ENCODE measurements at places on chromosomes 7 and 10. TPM values are rescaled to one million over a fixed set of nuclear protein-coding genes. Genes with fewer than 3 reads are reported as not detected.

GRCh38 chr7:132131196-132131595 lies 445.1 kb downstream of the PLXNA4 start:
- H3K4me3 ChIP-seq = no peak overlapping the region
- H3K36me3 ChIP-seq = peaks cover 9% of the 10 kb centered on the region
- H3K4me1 ChIP-seq = no peaks in the 10 kb centered on the region
- no peak for DNase-seq
- H3K27me3 ChIP-seq = no peaks in the 10 kb centered on the region
- no peak overlapping the region for H3K27ac ChIP-seq

DNA sequence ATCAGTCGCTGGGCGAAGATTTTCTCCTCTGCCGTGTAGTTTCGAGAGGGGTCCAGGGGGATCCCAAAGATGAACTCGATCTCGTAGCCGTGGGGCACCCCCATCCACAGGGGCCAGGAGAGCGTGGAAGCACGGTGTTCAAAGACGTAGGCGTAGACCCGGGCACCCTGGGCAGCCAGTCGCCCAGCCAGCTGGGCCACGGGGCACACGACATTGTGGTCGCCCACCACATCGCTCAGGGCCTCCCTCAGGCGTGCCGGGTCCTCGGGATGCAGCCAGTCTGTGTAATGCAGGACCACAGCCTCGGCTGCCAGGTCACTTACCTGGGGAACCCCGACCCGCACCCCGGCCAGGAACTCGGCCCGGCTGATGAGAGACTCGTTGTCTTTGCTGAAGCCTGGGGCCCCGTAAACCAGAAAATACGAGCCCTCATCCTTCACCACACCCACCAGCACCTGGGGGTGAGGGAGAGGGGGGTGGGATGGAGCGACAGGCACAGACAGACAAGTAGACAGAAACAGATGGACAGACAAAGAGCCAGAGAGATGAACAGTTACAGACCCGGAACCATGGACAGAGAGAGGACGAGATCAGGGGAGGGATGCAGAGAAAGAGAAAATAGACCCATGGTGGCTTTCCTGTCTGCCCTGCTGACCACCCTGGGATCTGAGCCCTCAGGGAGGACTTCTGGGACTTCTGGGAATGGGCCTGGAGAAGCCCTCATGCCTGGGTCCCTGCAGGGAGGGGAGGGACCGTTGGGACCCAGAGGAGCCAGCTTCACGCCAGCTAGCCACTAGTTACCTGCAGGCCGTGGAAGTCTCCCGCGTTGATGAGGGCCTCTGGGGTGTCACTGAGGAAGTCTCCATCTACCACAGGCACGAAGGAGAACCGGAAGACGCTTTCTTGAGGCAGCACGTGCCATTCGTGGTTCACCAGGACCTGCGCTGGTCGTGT lies 3.0 kb downstream of the ACHE start:
- H3K4me3 ChIP-seq = no peak overlapping the region
- no peak for DNase-seq
- H3K27ac ChIP-seq = no peak overlapping the region
- H3K36me3 ChIP-seq = peaks cover 4% of the 10 kb centered on the region

DNA sequence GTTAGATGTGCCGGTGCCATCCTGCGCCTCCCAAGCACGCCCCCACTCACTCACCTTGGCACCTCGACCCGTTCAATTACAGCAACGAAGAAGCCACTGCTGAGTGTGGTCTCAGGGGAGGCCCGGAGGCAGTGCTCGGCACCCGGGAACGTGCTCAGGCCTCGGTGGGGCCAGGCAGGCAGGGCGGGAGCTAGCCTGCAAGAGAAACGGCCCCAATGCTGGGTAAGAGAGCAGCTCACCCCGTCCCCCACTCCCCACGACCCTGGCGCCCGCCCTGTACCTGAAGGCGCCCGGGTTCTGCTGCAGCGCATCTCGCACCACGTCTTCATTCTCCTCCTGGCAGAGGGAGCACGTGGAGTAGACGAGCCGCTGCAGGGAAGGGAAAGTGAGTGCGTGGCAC lies 5.1 kb downstream of the NSUN5 start:
- no peaks in the 10 kb centered on the region for H3K27me3 ChIP-seq
- H3K27ac ChIP-seq = no peak overlapping the region
- H3K4me1 ChIP-seq = peaks cover 6% of the 10 kb centered on the region
- H3K4me3 ChIP-seq = no peak overlapping the region

- no peak for DNase-seq
- no peaks in the 10 kb centered on the region for H3K27me3 ChIP-seq
- peaks cover 11% of the 10 kb centered on the region for H3K36me3 ChIP-seq
- no peak overlapping the region for H3K4me3 ChIP-seq
Measured at GRCh38 chr10:124020981-124021815, 72.2 kb downstream of the CHST15 start.

DNA sequence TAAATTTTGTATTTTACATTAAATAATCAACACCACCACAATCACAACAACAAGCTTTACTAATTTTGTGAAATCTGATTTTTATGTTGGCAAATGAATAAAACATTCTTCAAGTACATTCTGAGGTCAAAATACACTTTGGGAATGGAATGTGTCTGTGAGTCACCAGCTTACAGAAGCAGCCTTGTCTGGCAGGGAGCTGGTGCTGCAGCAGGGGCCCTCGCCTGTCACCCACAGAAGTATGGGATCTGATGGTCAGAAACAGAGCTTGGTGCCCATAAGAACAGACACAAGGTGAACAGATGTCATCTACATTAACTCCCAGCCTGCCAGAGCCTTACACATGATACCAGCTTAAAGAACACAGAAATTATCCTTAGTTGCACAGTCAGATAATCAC lies 496.9 kb downstream of the CCSER2 start:
- DNase-seq = no peak
- H3K27me3 ChIP-seq = no peaks in the 10 kb centered on the region
- peaks cover 17% of the 10 kb centered on the region for H3K4me1 ChIP-seq
- no peak overlapping the region for H3K27ac ChIP-seq
- H3K36me3 ChIP-seq = no peaks in the 10 kb centered on the region
- H3K4me3 ChIP-seq = no peak overlapping the region

DNA sequence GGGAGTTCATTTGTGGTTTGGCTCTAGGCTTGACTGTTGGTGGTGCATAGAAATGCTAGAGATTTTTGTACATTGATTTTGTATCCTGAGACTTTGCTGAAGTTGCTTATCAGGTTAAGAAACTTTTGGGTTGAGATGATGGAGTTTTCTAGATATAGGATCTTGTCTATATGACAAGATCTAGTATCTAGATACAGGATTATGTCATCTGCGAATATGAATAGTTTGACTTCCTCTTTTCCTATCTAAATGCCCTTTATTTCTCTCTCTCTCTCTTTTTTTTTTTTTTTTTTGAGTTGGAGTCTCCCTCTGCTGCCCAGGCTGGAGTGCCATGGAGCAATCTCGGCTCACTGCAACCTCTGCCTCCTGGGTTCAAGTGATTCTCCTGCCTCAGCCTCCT lies 62.9 kb downstream of the MGAM2 start:
- no peak overlapping the region for H3K27ac ChIP-seq
- no peaks in the 10 kb centered on the region for H3K36me3 ChIP-seq
- DNase-seq = no peak
- no peaks in the 10 kb centered on the region for H3K4me1 ChIP-seq
- no peak overlapping the region for H3K4me3 ChIP-seq

The RSPH10B gene
- total RNA-seq = not detected
